Right lung (tissue), 10 donors: ENCODE measurements at places on chromosomes 7 and 10.

GRCh38 chr10:5551531-5552375, 27.0 kb downstream of the CALML3 start:
- DNase-seq = no peak

DNA sequence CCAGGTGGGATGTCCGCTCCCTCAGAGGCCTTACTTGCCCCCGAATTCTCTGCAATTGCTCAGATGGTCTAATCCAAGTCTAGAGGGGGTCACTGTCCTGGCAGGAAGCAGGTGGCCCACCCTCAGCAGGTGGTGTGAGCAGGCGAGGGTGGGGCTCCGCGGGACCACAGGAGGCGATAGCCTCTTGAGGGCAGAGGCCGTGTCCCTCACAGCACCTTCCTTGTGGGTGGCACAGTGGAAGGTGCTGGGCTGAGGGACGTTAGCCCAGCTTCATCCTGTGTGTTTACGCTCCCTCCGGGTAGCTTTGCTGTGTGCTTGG, 38.3 kb upstream of the INPP5A start:
- no peak for DNase-seq

GRCh38 chr7:140924019-140924820, 509 bp downstream of the BRAF start:
- peak; percentile 82 for DNase-seq

DNA sequence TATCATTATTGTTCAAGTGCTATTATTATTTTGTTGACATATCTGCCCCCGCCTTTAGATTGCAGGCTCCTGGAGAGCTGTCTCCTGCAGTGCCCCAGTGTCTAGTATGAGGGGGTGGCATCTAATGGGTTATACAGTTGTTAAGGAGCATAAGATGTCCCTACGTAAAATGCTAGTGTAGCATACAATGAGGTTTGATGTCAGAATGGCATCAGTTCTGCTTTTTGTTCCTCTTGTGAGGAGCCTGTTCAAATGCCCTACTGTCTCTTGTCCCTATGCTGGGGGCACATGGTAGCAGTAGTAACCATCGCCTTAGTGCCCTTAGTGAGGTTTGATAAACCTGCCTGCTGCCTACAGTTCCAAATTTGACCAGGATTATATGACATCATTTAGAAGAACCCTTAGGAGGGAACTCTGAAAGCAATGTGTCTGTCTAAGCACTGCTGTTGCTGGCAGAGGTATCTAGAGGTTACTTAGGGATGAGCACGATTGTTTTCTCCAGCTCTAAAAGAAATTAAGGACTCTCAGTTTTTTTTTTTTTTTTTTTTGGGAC, 9.7 kb downstream of the CREM start:
- DNase-seq = no peak

- DNase-seq = no peak
Measured at GRCh38 chr7:3960050-3960763, 659.2 kb downstream of the SDK1 start.

- no peak for DNase-seq
Measured at GRCh38 chr7:112866424-112866823, 76.2 kb upstream of the TMEM168 start.

DNA sequence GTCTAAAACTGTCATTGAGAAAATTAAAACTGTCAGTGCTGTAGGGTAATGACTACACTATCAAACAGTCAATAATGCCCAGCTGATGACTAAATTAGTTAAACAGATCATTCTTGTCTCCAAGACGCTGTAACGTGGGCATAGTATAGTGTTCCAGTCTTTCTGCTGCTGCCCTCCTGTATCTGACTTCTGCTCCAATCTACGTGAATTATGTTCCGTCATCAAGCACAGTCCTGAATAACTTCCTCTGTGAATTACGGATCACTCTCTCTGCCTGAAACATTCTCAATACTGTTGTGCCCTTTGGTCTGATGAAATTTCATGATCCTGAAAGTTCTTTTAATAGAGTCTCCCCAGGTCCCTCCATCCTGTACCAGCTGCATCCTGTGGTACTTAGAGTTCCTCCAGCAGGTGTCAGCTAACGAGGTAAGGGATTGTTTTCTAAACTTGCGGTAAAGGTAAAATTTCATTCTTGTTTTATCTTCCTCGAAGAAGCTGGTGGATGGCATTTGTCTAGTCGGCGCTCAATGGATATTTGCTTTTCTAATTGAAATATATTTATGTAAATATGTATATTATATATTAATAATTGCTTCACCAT, 393.5 kb upstream of the ADARB2 start:
- no peak for DNase-seq

GRCh38 chr10:71594934-71595571, 124.5 kb downstream of the C10orf105 start:
- no peak for DNase-seq

DNA sequence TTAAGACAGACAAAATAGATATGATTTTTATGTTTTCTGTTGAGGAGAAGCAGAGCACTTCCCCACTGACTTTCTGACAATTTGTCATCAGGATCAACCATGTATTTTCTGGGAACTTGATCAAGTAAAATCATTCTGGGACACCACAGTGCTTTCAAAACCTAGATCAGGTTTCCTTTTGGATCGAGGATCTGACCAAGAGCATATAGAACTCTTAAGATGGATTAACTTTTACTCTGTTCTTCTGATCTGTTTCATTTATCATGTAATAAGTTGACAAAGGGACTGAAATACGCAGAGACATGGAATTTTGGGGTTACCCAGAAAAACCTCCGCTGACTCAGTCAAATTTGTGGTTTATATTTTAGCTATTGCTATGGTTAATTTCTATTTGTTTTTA, 136.0 kb upstream of the WNT16 start:
- no peak for DNase-seq

GRCh38 chr10:24982319-24983112, 30.1 kb upstream of the PRTFDC1 start:
- no peak for DNase-seq

DNA sequence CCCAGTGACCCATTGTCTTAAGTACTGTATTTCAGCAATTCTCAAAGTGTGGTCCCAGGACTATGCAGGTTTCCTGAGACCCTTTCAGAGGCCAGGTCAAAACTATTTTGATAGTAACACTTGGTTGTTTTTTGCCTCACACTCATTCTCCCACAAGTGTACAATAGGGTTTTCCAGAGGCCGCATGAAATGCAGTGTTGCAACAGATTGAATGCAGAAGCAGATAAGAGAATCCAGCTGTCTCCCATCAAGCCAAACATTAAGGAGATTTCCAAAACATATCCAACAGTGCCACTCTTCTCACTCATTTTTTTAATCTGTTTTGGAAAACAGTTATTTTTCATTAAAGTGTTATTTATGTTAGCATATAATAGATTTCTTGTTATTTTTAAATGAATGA, 20.0 kb downstream of the VKORC1L1 start:
- peak; percentile 56 for DNase-seq

GRCh38 chr10:99619851-99620710, at the start of gene SLC25A28:
Gene SLC25A28, minus strand, starts transcription at chr10:99620439. Its CDS starts 104 bp downstream, at chr10:99620335.
- peak; percentile 98 for DNase-seq

DNA sequence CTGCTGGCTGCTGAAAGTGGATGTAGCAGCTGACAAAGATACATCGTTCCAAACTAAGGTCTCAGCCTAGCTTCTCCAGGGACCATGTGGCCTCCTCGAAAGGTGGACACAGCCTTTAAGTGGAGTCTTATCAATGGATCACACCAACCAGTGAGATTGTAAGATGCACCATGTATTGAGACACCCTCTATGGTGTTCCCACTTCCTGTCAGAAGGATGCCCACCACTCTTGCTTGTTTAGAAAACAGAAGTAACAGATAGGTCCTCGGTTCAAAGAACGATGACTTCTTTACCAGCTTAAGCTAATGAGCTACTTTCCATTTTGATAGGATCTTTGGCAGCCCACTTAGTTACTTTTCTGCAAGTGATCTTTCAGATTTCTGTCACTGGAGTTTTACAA, 34.3 kb downstream of the SLC25A13 start:
- no peak for DNase-seq

DNA sequence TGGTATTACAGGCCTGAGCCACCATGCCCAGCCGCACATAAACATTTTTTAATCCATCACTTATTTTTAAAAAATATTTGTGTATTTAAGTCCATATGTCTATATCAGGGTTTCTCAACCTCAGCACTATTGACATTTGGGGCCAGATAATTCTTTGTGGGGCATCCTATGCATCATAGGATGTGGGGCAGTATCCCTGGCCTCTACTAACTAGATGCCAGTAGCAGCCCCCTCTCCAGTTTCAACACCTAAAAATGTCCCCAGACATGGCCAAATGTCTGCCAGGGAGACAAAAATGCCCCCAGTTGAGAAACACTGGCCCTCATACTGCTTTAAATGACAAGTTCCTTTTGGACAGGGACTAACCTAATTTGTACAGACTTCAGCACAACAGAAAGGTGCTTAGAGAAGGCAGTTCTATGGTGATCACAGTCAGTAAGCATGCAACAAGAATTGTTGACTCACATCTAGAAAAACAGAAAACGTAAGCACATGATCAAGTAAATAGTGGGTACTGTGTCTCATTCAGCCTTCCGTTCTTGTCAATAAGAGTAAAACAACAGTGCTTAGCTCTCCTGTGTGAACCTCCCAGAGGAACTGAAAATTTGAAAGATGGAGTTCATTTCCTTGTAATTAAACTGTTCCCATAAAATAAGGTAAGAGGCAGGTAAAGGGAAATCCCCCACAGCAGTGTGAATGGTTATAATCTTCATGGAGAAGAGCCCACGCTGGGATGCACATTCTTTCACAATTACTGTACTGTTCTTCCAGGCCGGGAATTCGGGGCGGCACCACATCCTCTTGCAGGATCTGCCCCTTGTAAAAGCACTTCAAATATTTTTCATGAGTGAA, 17.3 kb upstream of the ADRB1 start:
- DNase-seq = no peak

DNA sequence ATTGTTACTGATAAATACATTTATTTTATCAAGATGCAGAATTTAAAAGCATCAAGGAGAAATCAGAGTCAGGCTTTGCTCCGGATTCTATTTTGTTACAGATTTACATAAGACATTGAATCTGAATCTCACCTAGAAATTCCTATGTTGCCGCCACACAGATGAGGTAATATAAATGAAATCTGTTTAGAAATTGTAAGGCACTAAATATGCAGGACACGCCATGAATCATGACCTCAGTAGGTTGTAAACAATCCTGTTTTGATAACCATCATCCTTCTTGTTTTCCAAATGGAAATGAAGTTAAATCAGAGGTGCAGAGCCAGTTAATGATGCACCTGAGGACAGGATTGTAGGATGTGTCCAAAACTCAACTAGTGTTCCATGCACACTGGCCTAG, 778.0 kb downstream of the MAGI2 start:
- DNase-seq = no peak

DNA sequence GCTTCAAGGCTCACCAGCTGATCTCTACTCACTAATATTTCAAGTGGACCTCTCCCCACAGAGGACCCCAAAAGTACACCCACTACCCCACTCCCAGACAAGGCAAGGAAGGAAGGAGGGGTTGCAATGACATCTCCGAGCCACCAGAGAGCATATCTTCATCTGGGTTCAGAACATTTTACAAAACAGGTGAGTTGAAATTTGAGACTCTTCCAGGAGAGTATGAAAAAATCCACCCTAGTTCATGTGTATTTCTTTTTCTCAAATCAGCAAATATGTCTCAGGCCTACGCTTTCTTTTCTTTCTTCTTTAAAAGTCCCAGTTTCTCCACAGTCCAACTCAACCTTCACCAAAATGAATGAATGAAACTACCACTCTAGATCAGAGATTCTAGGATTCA, 61.9 kb downstream of the SGMS1 start:
- DNase-seq = no peak

- no peak for DNase-seq
Measured at GRCh38 chr7:5452470-5452899, 28.9 kb upstream of the TNRC18 start.

DNA sequence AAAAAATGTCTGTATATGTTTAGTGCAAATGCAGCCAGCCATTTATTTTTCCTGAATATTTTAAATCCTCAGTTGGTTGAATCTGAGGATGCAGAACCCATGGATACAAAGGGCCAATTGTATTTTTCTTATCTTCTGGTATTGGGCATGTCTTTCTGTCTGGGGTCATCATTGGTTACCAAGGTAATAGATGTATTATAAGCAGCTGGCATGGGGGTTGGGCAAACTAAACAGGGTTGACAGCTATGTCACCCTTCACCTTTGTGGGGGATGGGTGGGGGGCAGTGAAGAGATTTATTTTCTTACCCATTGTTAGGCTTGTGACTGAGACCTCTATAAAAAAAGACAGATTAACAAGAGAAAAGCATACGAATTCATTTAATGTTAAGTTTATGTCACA, 38.8 kb downstream of the CDHR3 start:
- DNase-seq = no peak

DNA sequence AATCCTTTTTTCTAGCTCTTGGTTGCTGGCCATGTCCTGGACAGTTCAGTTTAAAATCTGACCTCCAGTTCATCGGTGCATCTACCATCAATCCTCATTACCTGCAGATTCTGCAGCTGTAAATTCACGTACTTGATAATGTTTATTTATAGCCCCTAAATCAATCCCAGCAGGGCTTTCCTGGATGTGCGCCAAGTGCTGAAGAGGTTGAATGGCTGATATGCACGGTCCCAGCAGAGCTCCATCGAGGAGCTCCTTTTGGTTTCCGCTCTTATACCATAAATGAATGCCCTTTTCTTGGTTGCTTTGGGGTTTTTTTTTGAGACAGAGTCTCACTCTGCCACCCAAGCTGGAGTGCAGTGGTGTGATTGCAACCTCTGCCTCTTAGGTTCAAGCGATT, 91.2 kb upstream of the CCZ1B start:
- no peak for DNase-seq

DNA sequence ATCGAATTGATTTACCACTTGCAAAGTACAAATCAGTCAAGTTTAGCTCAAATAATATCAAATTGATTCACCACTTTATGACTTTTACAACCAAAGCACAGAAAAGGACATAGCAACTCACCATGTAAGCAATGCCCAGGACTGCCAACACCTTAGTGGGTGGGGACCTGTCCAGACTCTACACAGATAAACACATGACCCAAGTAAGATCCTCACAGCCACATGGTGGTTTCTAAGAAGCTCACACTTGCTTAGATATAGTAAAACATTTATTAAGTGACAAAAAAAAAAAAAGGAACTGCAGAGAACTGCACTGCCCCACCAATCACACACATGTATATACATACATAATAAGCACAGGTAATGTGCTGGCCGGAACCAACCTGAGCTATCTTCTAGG, 116.2 kb downstream of the SLC25A13 start:
- DNase-seq = no peak

GRCh38 chr10:128835361-128835760, 631.7 kb upstream of the MGMT start:
- no peak for DNase-seq

GRCh38 chr7:41125343-41125742, 577.5 kb downstream of the INHBA start:
- DNase-seq = no peak

DNA sequence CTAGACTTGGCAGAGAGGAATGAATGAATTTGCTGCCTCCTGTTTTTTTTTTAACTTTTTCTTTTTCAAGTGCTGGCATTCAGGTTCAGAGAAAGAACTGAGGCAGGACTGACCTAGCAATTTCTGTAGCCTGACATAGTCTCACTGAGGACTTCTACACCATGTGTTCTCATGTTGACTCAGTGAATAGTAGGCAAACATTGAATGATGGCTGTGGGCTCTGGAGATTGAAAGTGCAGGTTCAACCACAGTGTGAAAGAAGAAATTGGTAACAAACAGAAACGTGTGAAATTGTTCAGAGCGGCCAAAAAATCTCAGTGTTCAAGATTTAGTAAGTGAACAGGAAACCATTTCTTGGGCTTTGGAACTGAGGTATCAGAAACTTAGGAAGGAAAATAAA, 322.4 kb upstream of the GHITM start:
- DNase-seq = no peak

- DNase-seq = no peak
Measured at GRCh38 chr7:82050792-82051191, 280.9 kb upstream of the HGF start.
